ENCODE measurements at places on chromosomes 1 and 21. TPM values are rescaled to one million over a fixed set of nuclear protein-coding genes. Genes with fewer than 3 reads are reported as not detected.

Gene FCER1G
- total RNA-seq, result 24.0 TPM

Gene LMX1A
- 0.05 TPM for total RNA-seq

DNA sequence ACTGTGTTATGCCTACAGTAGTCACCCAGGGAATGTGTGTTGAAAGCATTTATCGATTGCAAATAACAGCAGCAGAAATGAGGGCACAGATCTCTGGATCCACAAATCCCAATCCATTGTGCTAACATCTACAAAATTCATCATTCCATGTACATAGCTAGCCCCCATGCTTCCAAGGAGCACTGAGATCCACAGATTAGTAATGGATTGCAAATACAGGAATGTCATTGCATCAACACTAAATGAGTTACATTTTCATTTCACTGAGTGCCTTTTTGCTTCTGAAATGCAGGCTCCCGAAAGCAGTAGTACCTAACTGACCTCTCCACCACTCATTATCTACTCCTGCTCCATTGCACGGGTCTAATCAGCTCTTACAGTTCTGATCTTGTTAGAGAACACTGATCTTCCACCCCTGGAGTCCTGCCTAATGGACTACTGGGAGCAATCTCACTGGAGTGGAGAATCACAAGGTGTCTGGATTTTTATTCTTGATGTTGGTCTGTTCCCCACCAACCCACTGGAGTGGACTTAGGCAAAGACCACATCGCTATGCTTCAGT lies 30.5 kb downstream of the ASTN1 start:
- no peak overlapping the region for H3K27ac ChIP-seq
- no peak overlapping the region for H3K4me3 ChIP-seq
- no peaks in the 10 kb centered on the region for H3K27me3 ChIP-seq
- H3K36me3 ChIP-seq, result no peaks in the 10 kb centered on the region
- H3K4me1 ChIP-seq, result no peaks in the 10 kb centered on the region
- no peak for DNase-seq

DNA sequence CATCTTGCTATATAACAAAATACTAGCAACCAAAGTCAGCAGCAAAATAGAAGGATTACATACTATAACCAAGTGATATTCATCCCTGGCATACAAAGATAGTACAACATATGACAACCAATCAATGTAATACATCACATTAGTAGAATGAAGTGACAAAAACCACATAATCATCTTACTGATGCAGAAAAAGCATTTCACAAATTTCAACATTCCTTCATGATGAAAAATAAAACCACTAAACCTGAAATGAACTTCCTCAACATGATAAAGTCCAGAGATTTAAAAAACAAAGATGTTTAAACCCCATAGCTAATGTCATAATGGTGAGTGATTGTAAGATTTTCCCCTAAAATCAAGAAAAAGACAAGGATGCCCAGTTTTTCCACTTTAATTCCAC lies 18.6 kb downstream of the RO60 start:
- no peaks in the 10 kb centered on the region for H3K4me1 ChIP-seq
- peaks cover 16% of the 10 kb centered on the region for H3K36me3 ChIP-seq
- no peak overlapping the region for H3K4me3 ChIP-seq
- no peaks in the 10 kb centered on the region for H3K27me3 ChIP-seq

- DNase-seq, result no peak
- no peak overlapping the region for H3K4me3 ChIP-seq
Measured at GRCh38 chr1:235056937-235057336, 71.7 kb downstream of the TOMM20 start.

Data from thymus (tissue), 14 donors.